ENCODE measurements at places on chromosomes 7 and 10.

DNA sequence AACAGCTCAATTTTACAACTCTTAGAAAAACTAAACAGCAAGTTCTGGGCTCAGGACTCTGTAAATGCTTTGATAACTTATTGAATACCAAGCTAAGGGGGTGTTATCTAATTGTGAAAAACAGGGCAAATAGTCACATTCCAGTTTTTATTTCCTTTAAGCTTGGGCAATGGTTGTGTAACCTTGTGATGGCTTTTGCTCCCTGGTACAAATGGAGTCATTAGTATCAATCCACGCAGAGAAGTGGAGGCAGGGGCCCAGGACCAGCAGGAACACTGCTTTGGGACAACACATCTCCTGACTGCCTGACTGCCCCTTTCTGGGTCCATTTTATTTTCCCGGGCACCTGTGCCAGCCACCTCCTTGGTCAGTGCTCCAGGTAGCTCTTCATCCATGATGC is 5.8 kb upstream of the PRKAG2 start:
- DNase-seq = no peak

DNA sequence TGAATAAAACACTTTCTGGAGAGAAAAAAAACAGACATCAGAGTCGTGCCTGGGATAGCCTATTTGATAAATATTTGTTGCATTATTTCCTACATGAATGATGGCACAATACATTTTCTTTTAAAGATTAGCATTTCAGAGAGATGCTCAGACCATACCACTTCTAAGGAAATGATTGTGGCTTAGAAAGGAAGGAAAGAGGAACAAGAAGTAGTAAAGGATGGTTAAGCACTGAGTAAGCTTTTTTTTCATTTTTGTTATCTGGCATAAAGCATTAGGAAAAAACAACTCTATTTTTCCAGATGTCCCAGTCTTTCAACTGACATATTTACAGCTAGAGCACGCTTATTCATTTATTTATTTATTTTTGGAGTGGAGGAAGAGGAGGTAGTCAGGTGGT is 258.8 kb upstream of the TEX47 start:
- DNase-seq = no peak

DNA sequence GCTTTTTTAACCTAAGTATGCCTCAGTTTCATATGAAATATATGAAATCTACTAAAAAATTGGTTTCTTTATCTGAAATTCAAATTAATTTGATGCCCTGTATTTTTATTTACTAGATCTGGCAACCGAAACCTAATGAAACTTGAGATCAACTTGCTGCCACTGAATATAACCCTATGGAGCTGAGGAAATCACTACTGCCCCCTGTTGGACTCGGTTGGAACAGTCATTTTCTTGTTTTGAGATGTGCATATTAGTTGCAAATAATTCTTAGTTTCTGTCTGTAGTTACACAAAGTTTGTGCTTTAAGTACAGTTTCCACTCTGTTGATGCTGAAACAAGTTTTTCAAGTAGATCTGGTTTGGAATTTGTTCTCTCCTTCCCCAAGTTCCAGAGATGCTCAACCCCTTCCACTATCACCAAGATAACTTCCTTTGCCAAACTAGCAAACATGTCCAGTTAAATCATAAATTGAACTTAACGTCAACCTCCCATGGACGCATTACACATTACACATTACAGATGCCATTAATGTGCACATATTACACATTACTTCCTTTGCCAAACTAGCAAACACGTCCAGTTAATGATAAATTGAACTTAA is 22.2 kb upstream of the EXOC4 start:
- peak; percentile 7 for DNase-seq

DNA sequence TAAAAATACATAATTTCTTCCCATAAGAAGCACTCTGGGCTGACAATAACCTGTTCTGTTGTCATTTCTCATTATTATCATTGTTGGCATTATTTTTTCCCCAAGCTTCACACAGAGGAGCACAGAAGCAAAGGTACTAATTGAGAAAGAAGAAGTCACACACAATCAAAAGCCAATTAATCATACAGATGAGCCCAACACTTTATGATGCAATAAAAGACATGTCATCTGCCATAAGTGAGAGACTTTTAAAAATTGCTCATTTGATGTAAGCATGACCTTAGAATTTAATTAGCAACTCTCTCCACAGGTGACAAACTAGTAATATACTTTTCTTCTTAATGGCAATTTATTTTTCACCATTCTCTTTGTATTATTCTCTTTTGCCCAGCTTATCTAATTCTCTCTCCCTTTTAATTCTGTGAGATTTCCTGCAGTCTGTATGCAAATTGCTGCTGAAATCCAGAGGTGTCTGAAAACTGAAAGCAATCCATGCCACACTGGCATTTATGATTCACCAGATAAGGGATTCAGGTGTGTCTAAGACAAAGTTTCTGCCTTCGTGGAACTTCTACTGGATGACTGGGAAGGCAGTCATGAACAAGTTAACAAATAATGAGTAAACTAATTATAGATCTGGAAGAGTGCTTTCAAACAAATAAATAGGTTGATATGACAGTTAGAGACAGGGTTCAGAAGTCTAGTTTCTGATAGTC is 203.5 kb downstream of the CHCHD3 start:
- DNase-seq = no peak
